ENCODE measurements at places on chromosomes 6 and 20. TPM values are rescaled to one million over a fixed set of nuclear protein-coding genes. Genes with fewer than 3 reads are reported as not detected.

DNA sequence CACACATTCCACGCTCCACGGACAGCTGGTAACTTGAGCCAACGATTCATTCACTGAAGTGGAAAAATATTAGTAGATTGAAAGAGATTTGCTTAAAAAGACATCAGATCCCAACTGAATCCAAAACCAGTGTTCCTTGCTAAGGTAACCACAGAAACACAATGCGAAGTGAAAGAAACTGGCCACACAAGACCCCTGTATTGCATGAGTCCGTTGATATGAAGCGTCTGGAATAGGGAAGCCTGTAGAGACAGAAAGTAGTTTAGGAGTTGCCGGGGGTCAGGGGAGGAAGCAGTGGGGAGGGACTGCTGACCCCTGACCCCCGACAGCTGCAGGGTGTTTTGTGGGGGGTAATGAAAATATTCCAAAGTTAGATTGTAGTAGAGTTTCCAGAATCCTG lies 10.0 kb downstream of the PCK1 start:
- DNase-seq, result no peak

GRCh38 chr6:77273929-77274328 lies 189.4 kb downstream of the HTR1B start:
- no peak for DNase-seq

GRCh38 chr6:20092071-20092566 lies 120.2 kb downstream of the MBOAT1 start:
- DNase-seq, result no peak

- no peak for DNase-seq
Observed at GRCh38 chr6:13810688-13811446, 3.5 kb downstream of the MCUR1 start.

- no peak for DNase-seq
Observed at GRCh38 chr20:47993035-47993755, 207.9 kb upstream of the SULF2 start.

The FKBP5 gene
- 174 TPM for total RNA-seq

The REV3L gene
- 17.7 TPM for total RNA-seq

Data from mucosa of descending colon (tissue), 3 donors.